Fibroblast of skin of abdomen (primary cell): ENCODE measurements at places on chromosomes 7 and 10.
A peak's percentile ranks its signal among the peaks of the same experiment; 100 is the strongest.

- peak; percentile 58 for DNase-seq
These were observed 26.9 kb downstream of the ASAH2 start for GRCh38 chr10:50224330-50224952.

DNA sequence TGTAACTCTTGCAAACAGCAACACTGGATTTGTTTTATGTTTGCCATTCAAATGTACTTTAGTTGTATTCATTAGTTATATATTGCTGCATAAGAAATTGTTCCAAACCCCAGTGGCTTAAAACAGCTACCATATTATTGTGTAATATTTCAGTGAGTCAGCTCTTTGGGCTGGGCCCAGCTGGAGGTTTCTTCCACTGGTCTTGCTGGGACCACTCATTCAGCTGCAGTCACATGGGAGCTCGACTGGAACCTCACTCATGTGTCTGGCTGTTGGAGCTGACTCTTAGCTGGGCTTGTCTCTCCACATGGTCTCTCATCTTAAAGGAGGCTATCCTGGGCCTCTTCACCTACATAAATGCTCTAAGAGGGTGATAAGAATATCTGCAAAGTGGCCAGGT lies 23.2 kb upstream of the PIP4K2A start:
- peak; percentile 58 for DNase-seq

- DNase-seq: peak; percentile 91
These were observed 34.5 kb downstream of the GOT1 start for GRCh38 chr10:99395750-99396445.

DNA sequence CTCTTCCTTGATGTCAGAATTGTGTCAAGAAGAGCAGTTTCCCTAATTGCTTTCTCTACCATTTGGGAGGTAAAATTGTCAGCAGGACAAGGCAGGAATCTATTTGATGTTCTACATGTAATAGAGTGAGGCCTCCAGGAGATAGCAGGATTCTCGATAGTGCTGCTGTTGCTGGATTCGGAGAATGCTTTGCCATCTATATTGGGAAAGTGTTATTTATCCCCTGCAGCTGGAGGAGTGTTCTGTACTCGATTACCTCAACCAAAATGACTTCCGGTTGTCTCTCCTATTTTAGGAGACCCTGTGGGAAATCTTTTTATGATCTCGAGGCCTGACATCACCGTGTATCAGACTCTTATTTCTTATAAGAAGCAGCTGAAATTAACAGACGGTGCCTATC lies 217.1 kb downstream of the TMEM178B start:
- DNase-seq: no peak

DNA sequence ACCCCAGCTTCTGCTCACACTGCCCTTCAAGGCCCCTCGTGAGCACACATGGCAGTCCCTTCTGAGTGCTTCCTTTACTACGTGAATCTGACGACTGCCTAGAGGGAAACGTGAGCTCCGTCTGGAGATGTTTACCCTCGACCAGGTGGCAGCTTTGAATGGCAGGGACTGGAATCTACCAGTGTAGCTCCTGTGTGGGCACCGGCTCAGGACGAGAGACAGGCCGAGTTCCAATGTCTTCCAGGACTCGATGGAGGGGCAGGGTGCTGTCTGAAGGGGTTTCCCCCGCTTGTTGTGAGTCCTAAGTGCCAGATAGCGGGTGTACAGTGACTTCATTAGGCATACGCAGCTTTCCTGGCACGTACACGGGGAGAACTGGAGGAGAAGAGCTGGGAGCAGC lies 229.9 kb downstream of the ADARB2 start:
- DNase-seq: no peak

GRCh38 chr10:62308101-62308500 lies 39.5 kb upstream of the RTKN2 start:
- no peak for DNase-seq

GRCh38 chr10:102712843-102713538 lies 1.2 kb downstream of the ARL3 start:
- no peak for DNase-seq

GRCh38 chr10:19579761-19580545 lies 236.3 kb upstream of the PLXDC2 start:
- DNase-seq: peak; percentile 82

DNA sequence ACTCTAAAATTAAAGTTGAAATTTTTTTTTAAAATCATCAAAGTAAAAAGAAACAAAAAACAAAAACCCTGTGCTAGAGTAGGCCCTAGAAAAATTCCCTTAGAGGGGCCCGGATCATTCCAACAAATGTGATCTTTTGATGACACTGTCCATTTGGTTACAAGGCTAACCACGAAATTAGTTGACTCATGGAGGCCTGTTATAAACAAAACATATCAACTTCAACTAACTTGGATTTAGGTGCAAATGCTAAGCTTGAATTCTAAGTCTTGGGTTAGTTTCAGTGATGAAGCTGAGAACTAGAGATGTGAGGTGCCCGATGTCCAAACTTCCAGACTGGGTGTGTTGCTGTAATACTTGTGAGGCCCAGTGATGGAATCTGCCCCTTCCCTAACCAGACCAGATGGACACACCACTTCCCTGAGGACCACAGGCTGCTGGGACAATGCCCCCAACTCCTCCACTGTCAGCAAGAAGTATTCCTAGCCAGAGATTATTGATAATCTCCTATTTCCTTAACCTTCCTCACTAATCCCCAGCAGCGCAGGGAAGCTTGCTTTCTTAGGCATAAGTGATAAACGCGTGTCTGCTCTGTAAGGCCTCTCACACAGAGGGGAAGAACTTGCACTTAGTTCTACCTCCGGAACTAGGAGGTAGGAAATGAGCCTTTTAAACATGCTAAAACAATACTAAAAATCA lies 108.7 kb downstream of the RAPGEF5 start:
- DNase-seq: no peak

- no peak for DNase-seq
These were observed 48.0 kb downstream of the CAMK2B start for GRCh38 chr7:44277391-44277790.

GRCh38 chr10:42367532-42368230 lies 270.7 kb downstream of the ZNF33B start:
- peak; percentile 78 for DNase-seq

GRCh38 chr10:23868121-23868520 lies 340.8 kb upstream of the KIAA1217 start:
- no peak for DNase-seq

GRCh38 chr7:38686888-38687287 lies 55.7 kb upstream of the AMPH start:
- DNase-seq: no peak

DNA sequence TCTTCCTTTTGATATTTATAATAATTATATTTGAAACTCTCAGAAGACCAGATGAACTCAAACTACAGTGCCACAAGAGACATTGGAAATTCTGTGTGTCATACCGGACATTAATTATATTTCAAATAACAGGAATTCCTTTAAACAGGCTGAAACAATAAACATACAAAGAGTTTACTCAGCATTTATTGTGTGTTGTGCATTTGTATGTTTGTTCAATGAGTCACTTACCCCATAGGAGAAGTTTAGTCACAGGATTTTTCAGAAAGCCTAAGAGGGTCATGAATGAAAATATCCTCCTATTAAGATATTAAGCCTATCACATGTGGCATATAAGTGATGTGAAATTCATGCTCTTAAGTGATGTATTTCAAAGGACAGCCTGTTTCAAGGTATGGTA lies 566.8 kb downstream of the CNTNAP2 start:
- peak; percentile 4 for DNase-seq

- DNase-seq: peak; percentile 80
These were observed 260.8 kb downstream of the SNX13 start for GRCh38 chr7:17679458-17679857.

- DNase-seq: no peak
These were observed 25.1 kb upstream of the ELOVL3 start for GRCh38 chr10:102200751-102201640.

- DNase-seq: no peak
These were observed 7.9 kb upstream of the TAF3 start for GRCh38 chr10:7810443-7810842.

- DNase-seq: no peak
These were observed 19.6 kb downstream of the RAB19 start for GRCh38 chr7:140423501-140423900.

DNA sequence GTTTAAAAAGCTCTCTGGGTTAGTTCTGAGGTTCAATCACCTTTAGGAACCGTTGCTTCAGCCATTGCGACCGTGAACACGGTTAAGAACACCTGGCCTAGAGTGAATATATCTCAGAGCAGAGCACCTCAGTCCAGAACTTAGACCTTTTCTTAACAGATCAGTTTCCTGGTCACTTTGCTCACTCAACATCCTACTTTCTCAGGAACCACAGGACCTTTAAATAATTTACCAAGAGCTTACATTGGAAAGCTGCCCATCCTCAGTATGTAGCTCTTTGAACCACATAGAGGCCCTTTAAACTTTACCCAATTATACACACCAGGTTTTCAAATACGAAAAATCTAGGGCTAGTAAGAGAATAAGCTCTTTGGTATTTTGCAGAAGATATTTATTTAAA lies 153.2 kb downstream of the NRBF2 start:
- no peak for DNase-seq

GRCh38 chr7:150982351-150982750 lies 4.2 kb upstream of the KCNH2 start:
- no peak for DNase-seq

DNA sequence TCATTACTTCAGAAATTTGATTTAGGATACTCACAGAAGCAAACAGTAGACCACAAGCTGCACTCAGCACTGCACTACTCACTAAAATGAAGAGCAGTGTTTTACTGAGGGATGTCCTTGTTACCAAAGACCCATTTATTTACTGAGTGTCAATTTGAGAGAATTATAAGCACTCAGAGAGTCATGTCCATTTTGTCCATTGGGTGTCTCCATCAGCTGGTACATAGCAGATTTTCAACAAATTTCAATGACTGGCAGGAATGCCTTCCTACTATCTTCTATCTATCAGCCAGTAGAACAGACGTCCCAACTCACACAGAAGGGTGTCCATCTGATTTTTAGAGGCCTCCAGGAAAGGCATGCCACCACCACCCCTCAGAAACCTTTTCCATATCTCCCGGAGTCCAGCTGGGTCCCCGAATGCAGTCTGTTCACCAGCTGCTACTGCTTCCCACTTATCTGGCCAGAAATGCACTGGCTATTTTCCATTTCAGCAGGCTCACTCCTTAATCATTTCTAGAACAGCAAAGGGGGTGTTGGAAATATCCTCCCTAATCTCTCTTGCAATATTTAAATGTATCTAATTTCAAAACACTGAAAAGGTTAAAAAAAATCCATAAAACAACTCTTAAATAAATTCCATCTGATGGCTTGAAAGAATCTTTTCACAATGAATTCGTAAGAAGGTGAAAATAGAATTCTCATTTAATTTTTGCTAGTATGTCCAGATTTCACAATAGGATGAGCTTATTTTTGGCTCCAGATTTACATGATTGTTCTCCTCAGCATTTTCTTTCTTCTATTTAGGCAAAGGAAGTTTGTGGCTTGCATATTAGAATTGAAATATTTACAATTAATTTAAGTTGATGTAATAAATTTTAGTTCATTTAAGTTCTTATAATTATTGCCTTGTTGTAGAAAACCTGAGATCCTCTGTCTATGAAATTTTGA lies 1164.0 kb upstream of the CELF2 start:
- DNase-seq: peak; percentile 8

DNA sequence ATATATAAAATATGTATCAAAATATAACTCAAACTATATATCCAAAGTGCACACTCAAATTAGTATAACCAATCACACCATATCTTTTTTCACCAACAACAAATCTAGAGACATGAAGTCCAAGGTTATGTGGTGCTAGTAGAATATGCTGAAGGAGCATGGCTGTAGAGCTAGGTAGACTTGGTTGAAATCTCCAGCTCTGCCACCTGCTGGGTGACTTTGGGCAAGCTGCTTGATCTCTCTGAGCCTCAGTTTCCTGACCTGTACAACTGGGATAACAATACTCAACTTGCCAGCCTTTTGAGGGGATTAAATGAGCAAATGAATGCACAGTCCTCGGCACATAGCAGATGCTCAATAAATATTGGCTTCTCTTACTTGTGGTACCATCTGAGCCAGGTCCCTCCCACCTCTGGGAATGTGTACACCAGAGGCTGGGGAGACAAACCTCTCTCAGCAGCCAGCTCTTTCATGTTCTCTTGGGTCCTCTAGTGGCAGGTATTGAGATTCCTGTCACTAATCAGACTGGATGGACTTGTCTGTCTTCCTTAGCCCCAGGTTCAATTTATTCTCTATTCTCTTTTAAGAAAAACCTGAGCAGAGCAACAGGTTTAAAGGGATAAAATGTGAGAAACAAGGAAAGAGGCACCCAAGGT lies 94.3 kb upstream of the PDE1C start:
- DNase-seq: peak; percentile 86

- DNase-seq: no peak
These were observed 24.8 kb upstream of the UNC5B start for GRCh38 chr10:71187600-71187999.
